ENCODE measurements at places on chromosomes 1 and 21.

DNA sequence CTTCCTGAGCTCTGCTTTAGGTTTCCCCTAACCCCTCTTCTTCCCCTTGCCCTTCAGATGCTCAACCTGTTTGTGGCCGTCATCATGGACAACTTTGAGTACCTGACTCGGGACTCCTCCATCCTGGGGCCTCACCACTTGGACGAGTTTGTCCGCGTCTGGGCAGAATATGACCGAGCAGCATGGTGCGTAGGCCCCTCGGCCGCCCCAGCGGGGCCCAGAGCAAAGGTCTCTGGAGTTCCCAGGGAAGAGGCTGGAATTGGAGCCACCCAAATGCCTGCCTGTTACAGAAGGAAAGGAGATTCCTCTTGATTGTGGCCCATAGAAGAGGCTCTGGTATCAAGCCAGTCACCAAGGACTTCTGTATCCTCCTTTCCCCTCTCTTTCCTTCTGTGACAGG is 285.5 kb downstream of the ZNF648 start:
- no peak for DNase-seq

GRCh38 chr1:219296430-219297355 is 123.0 kb downstream of the LYPLAL1 start:
- no peak for DNase-seq

DNA sequence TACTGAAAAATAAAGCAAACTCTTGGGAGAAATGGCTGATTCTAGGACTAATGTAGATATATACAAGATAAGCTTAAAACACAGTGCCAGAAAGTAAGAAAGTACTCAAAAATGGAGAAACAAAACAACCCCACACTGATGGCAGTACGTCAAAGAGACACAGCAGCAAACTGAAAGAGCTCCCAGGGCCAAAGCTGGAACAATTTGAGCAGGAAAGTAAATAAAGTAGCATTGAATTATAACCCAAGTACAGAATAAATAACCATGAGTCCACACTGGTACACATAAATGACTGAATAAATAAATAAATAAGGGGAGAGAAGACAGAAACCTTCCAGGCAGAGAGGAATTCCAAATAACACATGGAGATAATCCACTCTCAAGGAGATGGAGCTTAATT is 120.9 kb downstream of the GLUL start:
- no peak for DNase-seq

GRCh38 chr1:77489910-77490309 is 192.5 kb downstream of the ZZZ3 start:
- DNase-seq, result no peak

- DNase-seq, result no peak
Measured at GRCh38 chr21:17455451-17455850, 57.4 kb upstream of the CXADR start.

DNA sequence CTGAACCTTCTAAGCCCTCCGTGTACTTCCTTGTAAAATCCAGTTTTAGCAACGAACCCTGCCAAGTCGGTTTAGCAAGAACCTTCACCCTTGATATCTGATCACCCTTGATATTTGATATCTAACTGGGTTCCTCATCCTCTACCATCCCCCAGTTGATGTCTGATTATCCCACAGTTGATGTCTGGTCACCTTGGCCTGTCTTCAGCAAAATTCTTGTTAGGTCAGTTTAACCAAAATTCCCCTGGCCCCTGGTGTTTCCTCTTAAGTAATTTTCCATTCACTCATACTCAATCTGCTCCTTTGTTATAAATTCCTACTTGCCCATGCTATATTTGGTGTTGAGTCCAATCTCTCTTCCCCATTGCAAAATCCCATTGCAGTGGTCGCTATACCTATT is 114.5 kb upstream of the ZNHIT6 start:
- no peak for DNase-seq

- DNase-seq, result no peak
Measured at GRCh38 chr21:33552093-33552998, 9.5 kb downstream of the SON start.

GRCh38 chr1:29450591-29450990 is 214.3 kb downstream of the PTPRU start:
- DNase-seq, result no peak

GRCh38 chr1:209651138-209651587 is 1.1 kb downstream of the LAMB3 start:
- no peak for DNase-seq

DNA sequence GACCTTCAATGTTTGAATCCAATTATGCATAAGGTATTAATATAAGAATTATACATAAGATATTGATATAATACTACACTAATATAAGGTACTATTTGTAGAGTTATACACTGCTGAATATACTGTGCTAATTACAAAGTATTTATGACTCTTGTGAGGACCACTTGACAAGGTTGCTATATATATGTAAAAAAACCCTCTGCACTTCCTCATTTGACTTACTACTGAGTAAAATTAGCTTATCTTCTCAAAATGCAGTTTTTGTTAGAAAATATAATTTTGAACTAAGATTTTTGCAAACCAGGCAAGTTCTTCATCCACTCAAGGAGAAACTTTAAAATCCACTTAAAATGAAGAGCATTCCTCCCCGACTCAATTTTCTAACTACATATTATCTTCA is 8.5 kb downstream of the SIKE1 start:
- DNase-seq, result no peak

GRCh38 chr1:95003433-95003738 is 69.4 kb downstream of the ALG14 start:
- DNase-seq, result no peak

DNA sequence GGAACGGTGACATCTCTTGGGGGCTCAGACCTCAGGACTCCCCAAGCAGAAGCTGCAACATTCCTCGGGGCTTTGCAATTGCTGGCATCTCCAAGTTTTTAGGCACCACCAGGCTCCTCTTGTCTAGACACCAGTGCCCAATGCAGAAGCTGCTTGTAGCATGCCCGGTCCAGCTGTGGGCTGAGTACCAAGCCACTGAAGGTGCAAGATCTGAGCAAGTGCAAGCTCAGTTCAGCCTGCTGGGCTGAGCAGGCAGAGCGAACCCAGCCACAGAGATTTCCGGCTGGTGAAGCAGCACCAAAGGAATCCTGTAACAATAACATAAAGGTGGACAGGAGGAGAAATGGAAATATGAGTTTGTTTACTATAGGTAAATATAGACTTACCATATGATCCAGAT is 995.4 kb upstream of the B3GALT2 start:
- DNase-seq, result no peak

GRCh38 chr1:22025368-22026155 is 24.1 kb downstream of the CELA3A start:
- peak; percentile 71 for DNase-seq

- DNase-seq, result no peak
Measured at GRCh38 chr1:62887799-62888507, 104.0 kb downstream of the ATG4C start.

DNA sequence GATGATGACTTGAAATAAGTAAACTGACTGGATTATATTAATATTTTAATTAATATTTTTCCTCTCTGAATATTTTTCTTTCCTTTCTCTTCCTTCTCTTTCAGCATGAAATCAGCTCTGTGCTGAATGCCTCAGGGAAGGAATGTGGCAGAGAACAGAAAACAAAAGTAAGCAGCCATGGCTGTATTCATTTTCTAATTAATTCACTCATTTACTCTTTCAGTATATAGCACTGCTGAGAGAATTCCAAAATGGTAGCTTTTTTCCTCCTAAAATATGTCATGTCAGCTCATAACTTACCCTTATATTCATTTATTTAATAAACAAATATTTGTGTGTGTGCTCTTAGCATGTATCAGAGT is 522.5 kb downstream of the PTPRC start:
- DNase-seq, result no peak

DNA sequence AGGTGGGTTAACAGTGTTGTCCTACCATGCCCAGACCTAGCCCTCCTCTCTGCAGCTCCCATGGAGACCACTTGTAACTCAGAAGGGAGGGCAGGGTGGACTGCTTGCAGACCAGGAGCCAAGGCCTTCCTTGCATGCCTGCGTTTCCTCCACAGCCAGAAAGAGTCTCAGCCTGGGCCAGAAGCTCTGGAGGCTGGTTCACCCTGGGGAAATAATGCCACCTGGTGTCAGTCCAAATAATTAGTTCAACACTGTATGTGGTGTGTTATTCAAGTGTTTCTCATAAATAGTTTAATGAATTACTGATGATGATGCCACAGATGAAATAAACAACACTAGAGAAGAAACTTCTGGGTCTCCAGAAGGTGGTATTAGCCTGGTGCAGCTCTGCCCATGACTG is 16.9 kb upstream of the VANGL1 start:
- no peak for DNase-seq

GRCh38 chr1:201633811-201634210 is 94.9 kb downstream of the NAV1 start:
- DNase-seq, result no peak

- no peak for DNase-seq
Measured at GRCh38 chr1:175935166-175935565, 191.8 kb upstream of the TNR start.

DNA sequence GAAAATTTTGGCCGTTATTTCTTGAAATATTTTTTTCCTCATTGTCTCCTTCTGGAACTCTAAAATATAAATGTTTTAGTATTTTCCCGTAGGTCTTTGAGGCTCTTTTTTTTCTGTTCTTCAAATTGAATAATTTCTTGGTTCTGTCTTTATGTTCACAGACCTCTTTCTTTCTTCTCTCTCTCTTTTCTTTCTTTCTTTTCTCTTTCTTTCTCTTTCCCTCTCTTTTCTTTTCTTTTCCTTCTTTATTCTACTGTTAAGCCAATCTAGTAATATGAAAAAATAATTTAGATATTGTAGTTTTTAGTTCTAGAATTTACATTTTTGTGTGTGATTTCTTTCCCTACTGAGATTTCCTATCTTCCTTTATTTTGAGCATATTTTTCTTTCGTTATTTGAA is 30.1 kb downstream of the CLIC4 start:
- DNase-seq, result no peak

GRCh38 chr1:82494117-82494516 is 693.4 kb downstream of the ADGRL2 start:
- no peak for DNase-seq

DNA sequence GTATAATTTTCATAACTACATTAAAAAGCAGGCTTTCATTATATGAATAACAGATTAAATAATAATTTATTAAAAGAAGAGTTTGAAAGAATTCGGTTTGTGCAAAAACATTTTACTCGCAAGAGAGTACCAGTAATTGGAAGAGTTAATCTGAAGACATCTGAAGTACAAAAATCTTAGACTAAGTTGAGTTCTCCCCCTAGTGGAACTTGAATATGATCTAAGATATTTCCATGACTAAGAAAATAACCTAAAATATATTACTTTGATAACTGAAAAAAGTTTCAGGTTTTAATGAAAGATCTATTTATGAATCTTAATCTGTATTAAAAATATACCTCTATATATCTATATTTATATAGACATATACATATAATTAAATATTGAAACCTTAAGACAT is 112.5 kb upstream of the GFI1 start:
- DNase-seq, result no peak

DNA sequence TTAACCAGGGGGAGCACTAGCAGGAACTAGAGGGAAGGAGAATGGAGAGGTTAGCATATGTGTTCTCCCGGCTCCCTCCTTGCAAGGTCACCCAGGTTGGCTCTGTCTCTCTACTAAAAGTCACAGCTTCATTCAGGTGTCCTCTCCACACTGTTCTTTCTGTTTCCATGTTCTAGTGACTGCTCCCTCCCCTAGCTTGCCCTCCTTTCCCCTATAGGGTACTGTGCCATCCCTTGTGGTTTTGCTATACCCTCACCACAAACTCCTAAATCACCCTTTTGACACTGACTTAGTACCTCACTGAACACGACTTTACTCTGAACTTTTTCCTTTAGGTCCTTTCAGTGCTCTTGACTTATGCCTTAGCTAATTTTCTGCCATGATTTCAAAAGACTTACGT is 389.3 kb downstream of the ST6GALNAC3 start:
- DNase-seq, result no peak

- no peak for DNase-seq
Measured at GRCh38 chr21:31753949-31754707, 22.2 kb upstream of the SCAF4 start.

DNA sequence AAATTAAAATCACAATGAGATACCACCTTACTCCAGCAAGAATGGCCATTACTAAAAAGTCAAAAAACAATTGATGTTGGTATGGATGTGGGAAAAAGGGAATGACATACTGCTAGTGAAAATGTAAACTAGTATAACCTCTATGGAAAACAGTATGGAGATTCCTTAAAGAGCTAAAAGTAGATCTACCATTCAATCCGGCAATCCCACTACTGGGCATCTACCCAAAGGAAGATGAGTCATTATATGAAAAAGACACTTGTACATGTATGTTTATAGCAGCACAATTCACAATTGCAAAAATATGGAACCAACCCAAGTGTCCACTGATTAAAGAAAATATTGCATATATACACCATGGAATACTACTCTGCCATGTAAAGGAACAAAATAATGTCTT is 37.2 kb downstream of the SUSD4 start:
- DNase-seq, result no peak

- no peak for DNase-seq
Measured at GRCh38 chr21:41781050-41781410, 14.2 kb upstream of the RIPK4 start.

GRCh38 chr1:7962014-7962335 is 464 bp downstream of the PARK7 start:
- no peak for DNase-seq

- DNase-seq, result no peak
Measured at GRCh38 chr1:215895276-215895675, 328.2 kb downstream of the KCTD3 start.

DNA sequence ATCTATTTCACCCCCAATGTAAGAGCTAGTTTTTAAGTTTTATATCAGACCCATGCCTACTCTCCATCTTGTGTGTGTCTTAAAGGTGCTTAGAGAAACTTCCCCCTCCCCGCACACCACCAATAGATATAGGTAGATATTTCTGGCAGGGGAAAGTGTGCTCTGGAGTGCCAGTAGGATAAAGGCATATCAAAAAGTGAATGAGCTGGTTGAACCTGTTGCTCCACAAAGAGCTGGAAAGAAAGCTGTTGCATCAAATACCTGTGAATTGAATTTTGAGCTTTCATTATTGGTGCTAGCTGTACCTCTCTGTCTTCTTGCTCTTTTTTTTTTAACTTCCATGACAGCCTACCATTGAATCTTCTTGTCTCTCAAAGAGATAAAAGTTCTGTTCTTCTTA is 32.8 kb downstream of the ARID1A start:
- DNase-seq, result no peak

DNA sequence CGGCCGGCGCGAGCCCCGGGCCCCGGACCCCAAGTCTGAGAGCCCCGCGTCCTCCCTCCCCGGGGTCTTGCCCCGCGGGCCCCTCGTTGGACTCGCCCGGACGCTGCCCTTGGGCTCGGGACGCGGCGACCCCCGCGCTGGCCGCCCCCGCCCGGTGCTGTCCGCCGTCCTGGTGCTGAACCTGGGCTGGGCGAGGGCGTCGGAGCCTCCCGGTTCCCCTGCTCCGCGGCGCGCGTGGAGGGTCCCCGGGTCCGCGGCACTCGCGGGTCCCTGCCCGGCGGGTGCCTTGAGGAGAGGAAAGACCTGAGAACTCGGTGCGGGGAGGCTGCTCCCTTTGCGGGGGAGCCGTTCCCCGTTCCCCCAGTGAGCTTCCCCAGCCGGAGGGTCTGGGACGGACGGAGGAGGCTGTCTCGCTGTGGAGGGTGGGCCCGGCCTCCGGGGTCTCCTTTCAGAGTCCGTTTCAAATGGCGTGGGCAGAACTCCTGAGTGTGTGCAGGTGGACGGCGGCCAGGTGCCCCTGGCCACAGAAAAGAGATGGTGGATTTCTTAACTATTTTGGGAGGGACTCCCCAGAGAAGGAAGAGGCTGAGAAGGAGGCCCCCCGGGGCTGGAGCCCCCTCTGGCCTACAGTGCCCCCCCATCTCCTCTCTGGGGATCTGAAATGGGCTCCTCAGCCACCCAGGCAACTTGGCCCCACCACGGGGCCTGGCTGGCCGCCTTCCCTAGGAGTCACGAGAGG is 595 bp downstream of the GABRD start:
- DNase-seq, result no peak

- DNase-seq, result no peak
Measured at GRCh38 chr1:93365813-93366212, 20.1 kb downstream of the DR1 start.
